ENCODE measurements at places on chromosomes 6 and 20.

- no peak for DNase-seq
Observed at GRCh38 chr6:7053125-7053774, 54.5 kb upstream of the RREB1 start.

GRCh38 chr6:137829641-137830083, 37.4 kb upstream of the TNFAIP3 start:
- DNase-seq, result peak; percentile 51

DNA sequence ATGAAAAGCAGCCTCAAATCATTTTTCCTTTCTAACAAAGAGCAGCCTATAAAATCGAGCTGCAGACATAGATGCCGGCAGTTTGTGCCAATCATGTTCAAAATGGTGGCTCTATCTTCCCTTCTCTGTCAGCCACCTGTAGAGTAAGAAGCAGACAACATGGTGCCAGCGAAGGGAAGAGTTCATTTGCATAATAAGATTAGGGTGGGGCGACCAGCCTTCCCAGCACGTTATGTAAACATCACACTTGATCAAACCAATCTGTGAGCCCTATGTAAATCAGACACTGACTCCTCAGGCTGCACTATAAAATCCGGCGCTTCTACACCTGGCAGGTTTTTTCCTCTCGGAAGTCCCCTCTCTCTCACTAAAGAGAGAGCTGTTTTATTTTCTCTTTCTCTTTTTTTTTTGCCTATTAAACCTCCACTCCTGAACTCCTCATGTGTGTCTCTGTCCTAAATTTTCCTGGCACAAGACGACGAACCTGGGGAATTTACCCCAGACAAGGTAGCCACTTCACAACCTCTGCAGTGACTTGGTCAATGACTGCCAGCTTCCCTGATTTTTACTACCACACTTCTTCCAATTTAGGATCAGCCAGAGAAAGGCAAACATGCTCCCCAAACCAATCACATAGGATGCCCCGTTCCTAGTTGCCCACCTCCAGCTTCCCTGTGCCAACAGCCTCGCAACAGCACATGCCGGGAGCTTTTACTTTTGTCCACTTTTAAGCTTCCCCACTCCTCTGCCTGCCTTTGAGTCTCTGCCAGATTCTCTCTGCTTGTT, 12.9 kb downstream of the TPMT start:
- no peak for DNase-seq

DNA sequence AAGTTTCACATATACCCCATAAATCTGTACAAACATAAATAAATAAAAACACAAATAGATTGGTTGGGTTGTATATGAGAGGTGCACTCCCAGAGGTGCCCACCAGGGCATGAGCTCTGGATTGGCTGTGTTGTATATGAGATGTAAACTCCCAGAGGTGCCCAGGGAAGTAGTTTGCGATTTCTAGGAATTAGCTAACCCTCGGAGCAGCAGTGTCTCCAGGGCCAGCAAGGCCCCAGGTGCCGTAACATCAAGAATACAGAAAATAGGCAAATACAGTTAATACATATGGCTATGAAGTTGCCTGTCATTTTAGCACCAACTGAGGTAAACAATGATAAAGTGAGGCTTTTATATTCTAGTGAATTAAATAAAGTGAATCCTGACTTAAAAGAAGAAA, 5.4 kb upstream of the GINM1 start:
- no peak for DNase-seq

DNA sequence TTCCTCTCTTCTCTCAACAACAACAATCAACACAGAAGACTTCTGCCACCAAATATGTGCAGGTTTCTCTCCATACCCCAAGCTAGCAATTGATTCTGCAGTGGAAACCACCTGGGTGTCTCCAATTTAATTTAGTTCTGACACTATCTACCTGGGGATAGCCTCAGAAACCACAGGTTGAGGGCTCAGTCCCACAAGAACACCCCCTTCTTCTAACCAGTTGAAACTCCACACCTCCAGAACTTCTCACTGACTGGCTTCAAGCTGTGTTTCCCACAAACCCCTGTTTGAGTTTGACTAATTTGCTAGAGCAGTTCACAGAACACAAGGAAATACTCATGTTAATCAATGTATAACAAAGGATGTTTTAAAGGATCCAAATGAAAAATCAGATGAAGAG, 52.5 kb upstream of the SPTLC3 start:
- no peak for DNase-seq
